Fibroblast of mammary gland (primary cell): ENCODE measurements at places on chromosomes 5 and 9.

DNA sequence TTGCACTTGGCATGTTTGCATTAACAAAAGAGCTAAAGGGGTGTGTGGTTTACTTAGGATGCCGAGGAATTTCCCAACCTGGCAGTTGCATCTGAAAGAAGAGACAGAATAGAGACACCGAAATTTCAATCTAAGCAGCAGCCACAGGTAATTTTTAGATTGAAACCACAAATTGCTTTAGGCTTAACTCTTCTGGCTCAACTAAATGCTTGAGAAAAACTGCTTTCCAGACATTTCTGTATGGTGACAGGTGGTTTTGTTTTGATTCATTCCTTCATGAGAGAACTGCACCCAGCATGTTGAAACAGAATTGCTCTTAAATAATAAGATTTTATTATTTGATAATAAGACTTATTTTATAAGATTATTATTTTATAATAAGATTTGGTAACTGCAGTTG is 21.5 kb downstream of the SECISBP2 start:
- no peak for DNase-seq

GRCh38 chr9:18077941-18078678 is 395.8 kb upstream of the ADAMTSL1 start:
- DNase-seq: no peak

- peak; percentile 87 for DNase-seq
Observed at GRCh38 chr9:115640887-115641286, 512.7 kb upstream of the PAPPA start.

DNA sequence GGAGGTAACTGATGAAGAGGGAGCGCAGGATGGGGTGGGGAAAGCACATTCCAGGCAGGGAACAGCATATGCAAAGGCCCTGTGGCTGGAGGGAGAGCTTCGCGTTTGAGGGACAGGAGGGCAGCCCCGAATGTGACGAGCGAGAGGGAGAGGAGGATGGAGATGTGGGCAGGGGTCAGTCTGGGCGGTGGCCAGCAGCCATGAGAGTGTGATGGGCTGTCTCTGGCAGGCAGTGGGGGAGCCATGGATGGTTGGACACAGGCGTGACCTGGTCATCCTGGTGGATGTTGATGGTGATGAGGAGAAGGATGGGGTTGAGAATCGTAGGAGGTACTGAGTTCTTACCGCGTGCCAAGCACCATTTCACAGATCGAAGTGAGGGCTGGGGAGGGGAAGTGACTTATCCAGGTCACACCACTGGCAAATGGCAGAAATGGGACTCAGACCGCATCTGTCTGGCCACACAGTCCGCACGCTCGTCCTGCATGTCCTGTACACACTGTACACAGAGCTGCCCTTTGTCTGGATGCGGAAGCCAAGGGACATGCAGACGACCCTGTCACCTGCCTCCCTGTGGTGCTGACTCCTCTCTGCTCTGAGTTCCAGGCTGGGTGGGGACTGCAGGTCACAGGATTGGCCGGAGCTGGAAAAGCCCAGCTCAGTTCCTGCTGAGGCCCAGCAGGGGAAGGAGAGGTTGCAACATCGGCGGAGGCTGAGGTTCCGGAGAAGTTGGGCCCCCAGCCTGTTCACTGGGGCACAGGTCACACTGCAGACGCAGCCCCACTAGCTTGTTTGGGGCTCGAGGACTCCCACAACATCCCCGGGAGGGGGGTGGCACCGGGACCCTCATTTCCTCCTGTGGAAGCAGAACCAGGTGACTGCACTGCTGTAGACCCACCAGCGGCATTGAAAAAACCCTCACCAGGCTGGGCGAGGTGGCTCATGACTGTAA is 165.6 kb upstream of the IER5L start:
- peak; percentile 45 for DNase-seq

GRCh38 chr5:372996-373709 is 51.6 kb downstream of the AHRR start:
- no peak for DNase-seq

DNA sequence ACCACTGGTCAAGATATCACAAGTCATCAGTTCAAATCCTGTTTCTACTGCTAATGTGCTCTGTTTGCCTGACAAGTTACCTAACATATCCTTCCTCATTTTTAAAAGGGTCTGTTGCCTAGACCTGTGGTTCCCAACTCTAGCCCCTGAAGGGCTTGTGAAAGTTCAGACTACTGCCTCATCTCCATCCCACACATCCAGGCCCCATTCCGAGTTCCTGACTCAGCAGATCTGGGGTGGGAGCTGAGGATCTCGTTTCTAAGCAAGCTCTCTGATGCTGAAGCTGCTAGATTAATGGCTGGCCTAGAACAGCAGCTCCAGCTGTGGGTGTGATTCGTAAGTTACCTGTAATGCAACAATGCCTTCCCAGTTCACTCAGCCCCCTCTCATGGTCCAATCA is 32.5 kb downstream of the S1PR3 start:
- DNase-seq: peak; percentile 58

GRCh38 chr9:3865141-3865772 is 339.5 kb upstream of the RFX3 start:
- peak; percentile 86 for DNase-seq

GRCh38 chr5:69213513-69214215 is 21.0 kb upstream of the CDK7 start:
- peak; percentile 83 for DNase-seq

DNA sequence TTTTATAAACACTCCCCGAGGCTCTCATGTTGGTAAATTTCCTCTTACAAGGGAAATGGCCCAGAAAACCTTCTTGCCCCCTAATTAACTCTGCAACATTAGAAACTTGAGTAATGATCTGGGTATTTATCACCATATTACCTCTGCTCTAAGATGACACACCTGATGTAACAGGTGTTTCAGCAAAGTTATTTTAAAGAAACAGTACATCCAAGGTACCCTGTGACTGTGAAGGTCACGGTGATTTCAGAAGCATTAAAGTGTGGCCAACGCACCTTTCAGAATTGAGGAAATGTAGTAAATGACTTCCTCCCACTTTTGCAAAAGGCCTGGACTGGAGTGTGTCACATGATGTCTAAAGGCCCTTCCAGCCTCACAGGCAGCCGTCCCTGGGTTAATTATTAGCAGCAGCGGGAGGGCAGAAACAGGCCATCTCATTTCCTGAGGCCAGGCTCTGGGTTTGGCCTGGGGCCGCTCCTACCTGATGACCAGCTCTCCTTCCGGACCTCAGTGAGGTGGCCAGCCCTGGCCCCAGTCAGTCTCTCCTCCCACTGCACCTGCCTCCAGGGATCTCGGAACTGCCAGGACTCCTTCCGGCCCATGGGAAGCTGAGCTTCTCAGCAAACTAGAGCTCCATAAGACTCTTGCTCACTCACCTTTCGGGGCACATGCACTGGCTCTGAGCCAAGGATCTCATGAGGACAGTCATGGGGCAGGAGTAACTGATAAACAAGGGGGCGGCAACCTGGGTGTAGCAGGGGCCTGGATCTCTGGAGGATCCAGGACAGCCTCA is 20.7 kb downstream of the PTPN3 start:
- no peak for DNase-seq

DNA sequence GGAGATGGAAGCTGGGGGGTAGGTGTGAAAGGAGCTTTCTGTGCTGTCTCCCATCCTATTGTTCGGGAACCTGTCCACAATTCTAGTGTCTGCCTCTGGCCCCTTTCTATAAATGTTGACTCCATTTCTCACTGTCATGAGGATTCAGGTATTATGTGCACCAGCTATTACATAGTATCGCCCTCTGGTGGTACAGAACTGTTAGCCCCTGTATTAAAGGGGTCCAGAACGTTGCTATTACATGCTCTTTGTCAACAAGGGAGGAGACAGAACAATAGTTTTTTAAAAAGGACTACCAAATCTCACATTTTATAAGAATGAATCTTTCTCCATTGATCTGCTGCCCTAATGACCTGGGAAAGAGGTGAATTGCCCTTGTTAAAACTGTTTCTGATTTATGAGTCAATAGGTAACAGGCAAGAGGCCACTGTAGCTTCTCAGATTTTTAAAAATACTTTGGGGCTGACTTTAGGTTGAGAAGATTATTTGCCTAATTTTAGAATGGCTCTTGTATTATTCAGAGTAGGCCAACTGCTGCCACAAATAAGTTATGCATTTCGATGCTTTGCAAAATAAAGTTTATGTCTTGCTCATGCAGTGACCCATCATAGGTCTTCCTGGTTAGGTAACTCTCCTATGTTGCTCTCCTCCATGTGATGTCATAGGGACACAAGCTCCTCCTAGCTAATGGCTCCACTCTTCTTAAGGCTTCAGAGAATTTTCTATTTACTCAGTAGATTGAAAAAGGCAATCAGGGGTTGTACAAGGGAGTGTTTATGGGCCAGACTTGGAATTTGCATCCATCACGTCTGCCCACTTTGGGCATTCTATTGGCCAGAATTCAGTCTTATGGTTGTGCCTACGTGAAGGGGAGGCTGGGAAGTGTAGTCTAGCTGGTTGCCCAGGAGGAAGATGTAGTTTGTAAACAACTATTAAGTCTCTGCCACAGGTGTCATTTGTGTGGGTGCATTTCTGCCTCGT is 20.8 kb downstream of the DCANP1 start:
- DNase-seq: peak; percentile 59

- no peak for DNase-seq
Observed at GRCh38 chr5:147751156-147751830, 31.2 kb downstream of the JAKMIP2 start.

DNA sequence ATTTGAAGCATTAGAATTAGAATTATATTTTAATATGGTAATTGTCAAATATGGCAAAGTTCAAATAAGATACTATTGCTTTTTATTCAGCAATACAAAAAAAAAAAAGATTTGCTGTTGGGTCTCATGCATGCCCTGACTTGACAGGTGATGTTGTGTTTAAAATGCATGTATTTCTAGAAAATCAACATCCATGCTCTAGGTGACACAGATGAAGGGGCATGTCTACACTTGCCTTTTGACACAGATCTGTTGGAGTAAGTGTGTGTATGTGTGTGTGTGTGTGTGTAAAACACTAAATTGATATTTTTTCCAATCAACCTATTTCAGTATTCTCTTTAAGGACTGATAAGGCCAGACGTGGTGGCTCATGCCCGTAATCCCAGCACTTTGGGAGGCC is 38.1 kb upstream of the SMARCA2 start:
- DNase-seq: no peak

GRCh38 chr5:25950681-25951080 is 1087.7 kb downstream of the CDH9 start:
- no peak for DNase-seq

GRCh38 chr5:3678801-3679200 is 83.2 kb downstream of the IRX1 start:
- no peak for DNase-seq

GRCh38 chr5:1975898-1976765 is 93.4 kb upstream of the IRX4 start:
- peak; percentile 27 for DNase-seq
